ENCODE measurements at places on chromosomes 11 and 22.

GRCh38 chr11:118896921-118897591 lies 13.4 kb downstream of the CXCR5 start:
- no peak overlapping the region for H3K4me3 ChIP-seq
- no peaks in the 10 kb centered on the region for H3K27me3 ChIP-seq
- H3K36me3 ChIP-seq = peaks cover 34% of the 10 kb centered on the region

DNA sequence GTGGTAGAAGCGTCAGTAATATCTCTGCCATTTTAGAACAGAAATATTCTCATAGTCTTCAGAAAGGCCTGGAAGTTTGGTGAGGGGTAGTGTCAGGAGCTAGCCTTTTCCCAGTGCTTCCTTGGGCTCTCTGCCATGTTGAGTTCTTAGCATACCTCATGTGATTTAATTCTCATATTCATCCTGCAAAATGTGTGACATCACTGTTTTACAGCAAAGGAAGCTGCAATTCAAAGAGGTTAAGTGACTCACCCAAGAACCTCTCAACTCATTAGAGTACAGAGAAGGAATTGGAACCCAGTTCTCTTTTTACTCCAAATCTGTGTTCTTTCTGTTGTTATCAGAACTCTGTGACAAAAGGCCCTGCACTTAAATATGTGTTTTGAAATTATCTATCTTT lies 72.1 kb downstream of the RNF169 start:
- H3K27me3 ChIP-seq = no peaks in the 10 kb centered on the region
- no peak overlapping the region for H3K4me3 ChIP-seq
- no peak for DNase-seq

DNA sequence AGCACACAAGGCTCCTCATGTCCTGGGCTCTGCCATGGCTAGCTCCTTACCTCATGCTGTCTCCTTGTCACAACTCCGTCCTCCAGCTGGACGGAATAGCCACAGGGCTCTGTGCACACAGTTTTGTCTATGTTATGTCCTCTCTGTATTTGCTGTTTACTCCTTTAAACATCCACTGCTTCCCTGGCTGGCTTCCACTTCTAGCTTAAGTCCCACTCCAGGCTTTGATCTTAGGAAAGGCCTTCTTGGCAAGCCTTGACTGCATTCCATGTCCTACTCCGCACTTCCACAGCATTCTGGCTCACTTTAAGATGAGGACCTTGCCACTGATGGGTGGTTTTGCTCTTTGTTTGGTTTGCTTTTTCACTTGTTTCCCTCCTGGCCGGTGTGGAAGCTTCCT lies 22.9 kb upstream of the ROBO3 start:
- peaks cover 62% of the 10 kb centered on the region for H3K27me3 ChIP-seq
- H3K4me3 ChIP-seq = no peak overlapping the region
- DNase-seq = no peak
- no peaks in the 10 kb centered on the region for H3K36me3 ChIP-seq

DNA sequence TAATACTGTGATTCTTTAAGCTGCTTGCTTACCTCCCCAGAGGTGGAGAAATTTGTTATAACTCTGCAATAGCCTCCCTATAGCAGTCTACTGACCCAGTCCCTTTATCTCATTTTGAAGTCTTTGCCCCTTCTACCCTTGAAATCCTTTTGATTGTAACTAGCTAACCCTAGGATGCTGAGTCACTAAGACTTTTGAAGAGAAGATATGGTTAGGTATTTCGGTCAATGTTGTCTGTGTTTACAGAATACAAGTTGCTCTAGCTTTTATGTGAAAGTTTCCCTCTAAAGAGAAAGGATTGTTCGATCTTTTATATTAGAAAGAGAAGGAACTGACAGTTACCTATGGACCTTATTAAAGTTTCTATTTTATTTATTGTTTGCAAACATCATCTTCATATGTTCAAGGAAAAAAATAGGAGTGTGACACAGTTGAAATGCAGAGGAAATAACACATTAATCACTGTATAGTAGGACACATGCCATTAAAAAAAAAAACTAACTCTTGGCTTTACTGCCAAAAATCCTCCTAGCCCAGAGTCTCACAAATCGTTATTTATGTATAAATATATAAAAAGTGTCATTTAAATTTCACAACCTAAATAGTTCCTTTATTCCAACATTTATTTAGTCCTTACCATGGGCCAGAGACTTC lies 3.1 kb downstream of the HYLS1 start:
- no peaks in the 10 kb centered on the region for H3K27me3 ChIP-seq
- H3K4me1 ChIP-seq = peaks cover 42% of the 10 kb centered on the region
- H3K4me3 ChIP-seq = no peak overlapping the region
- H3K27ac ChIP-seq = no peak overlapping the region
- no peaks in the 10 kb centered on the region for H3K36me3 ChIP-seq
- no peak for DNase-seq

DNA sequence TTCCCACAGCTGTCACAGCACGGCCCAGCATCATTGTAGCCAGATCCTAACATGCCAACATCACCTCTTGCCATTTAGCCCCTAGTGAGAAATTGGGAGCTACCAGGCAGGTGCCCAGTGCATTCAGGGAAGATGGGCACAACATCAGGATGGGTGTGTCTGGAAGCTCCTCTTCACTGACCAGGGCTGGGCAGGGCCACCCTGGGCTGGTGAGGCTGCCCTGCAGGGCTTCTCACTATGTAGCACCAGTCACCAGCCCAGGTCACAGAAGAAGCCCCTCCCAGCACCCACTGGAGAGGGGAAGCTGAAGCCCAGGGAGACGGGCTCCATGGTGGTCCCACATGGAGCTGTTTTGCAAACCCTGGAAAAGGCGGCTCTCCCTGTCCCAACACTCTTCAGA lies 13.9 kb downstream of the ZNF74 start:
- no peaks in the 10 kb centered on the region for H3K27me3 ChIP-seq
- H3K27ac ChIP-seq = no peak overlapping the region
- no peak overlapping the region for H3K4me3 ChIP-seq
- H3K36me3 ChIP-seq = no peaks in the 10 kb centered on the region
- no peak for DNase-seq
